ENCODE measurements at places on chromosomes 11 and 22.

- no peak for DNase-seq
Observed at GRCh38 chr11:19239039-19239438, 1.7 kb downstream of the E2F8 start.

- no peak for DNase-seq
Observed at GRCh38 chr11:27904358-27905055, 203.4 kb downstream of the KIF18A start.

DNA sequence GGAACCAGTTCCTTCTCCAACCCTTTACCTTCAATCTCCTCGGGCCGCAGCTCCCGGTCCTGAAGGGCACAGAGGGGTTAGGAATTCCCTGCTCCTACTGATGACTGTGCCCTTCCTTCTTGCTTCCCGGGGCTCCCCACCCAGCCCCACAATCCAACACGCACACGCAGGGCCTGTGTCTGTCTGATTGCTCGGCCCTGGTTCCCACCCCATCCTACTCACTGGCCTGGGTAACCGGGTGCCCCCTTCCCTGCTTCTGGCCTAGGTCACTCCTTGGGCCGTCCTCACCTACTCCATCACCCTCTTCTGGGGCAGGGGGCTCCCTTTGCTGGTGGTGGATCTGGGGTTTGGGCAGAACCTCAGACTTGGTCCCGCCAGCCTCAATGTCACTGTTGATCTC is 1.3 kb downstream of the CABP2 start:
- no peak for DNase-seq

- no peak for DNase-seq
Observed at GRCh38 chr22:47433627-47434026, 671.2 kb downstream of the TBC1D22A start.

DNA sequence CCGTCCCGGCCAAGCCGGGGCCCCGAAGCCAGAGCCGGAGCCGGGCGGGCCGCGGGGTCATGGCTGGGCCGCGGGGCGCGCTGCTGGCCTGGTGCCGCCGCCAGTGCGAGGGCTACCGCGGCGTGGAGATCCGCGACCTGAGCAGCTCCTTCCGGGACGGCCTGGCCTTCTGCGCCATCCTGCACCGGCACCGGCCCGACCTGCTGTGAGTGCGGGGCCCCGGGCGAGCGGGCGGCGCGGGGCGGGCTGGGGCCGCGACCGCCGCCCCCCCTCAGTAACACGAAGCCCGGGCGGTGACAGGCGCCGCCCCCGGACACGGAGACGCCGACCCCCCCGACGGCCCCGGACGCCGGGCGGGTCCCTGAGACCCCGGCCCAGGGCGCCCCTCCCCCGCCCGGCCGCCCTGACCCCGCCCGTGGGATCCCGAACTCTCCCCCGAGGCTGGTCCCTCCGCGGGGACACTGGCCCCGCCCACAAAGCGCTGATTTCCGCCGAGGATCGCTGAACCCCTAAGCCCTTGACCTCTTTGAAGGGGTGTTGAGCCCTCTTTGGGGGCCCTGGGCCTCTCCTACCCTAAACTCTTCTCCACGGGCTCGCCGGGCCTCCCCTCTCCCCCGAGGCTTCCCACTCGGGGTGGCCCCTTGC is 389 bp downstream of the MICALL1 start:
- DNase-seq: peak; percentile 31

Data from T-helper 2 cell treated with Interferon-gamma antibody and Interleukin-4, amounts not matched to agents 5 μg/mL and 100 μg/mL, for 36 hours (primary cell).